Astrocyte of the cerebellum (primary cell): ENCODE measurements at places on chromosomes 7 and 10.

DNA sequence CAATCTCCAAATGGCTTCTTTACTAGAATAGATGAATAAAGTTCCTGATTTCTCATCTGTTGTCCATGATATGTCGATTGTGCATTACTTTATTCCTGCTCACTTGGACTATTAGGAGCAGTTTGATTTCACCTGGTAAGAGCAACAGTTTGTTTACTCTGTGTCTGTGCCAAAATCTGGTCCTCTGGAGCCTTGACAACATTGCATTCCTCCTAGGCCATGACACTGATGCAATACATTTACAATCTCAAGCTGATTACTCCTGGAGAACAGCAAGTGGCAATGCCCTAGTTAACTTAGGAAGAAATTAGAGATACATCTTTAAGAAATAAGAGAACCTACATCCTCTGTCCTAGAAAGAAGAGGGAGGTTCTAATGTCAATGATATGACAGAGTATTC, 71.8 kb downstream of the SGCE start:
- peak; percentile 12 for DNase-seq

DNA sequence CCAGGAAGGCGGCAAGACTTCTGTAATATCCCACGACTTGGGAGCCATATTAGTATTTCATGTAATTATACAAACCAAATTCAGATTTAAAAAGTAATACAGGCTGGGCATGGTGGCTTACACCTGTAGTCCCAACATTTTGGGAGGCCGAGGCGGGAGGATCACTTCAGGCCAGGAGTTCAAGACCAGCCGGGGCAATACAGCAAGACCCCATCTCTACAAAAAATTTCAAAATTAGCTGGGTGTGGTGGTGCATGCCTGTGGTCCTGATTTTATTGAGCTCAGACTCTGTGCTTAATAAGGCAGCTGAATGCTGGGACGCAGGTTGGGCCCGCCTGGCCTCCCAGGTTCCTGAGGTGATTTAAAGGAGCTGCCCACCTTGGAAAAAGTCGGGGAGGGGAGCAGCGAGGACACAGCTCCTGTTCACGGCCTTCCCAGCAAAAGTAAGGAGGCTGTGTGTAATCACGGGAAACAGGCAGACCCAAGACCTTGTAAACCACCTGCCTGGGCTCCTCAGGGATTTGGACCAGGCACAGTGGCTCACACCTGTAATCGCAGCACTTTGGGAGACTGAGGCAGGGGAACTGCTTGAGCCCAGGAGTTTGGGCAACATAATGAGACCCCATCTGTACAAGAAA, 93.0 kb upstream of the DNAAF5 start:
- DNase-seq, result no peak

DNA sequence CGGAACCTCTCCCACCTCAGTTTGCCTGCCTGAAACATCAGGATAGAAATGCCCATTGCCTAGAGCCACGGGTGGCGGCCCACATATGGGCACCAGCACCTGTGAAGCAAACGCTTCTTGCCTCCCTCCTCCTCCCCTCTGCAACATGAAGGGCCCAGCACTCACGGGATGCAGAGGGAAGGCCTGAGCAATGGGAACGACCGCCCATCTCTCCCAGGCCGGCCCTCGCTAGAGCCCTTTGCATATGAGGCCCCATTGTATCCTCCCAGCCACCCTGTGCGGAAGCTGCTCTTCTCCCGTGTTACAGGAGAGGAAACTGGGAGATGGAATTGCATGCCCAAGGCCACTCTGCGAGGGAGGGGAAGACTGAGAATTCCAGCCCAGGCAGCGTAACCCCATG, 88.2 kb downstream of the RGS10 start:
- DNase-seq, result no peak

- no peak for DNase-seq
Measured at GRCh38 chr10:32153931-32154330, 97.7 kb upstream of the KIF5B start.

DNA sequence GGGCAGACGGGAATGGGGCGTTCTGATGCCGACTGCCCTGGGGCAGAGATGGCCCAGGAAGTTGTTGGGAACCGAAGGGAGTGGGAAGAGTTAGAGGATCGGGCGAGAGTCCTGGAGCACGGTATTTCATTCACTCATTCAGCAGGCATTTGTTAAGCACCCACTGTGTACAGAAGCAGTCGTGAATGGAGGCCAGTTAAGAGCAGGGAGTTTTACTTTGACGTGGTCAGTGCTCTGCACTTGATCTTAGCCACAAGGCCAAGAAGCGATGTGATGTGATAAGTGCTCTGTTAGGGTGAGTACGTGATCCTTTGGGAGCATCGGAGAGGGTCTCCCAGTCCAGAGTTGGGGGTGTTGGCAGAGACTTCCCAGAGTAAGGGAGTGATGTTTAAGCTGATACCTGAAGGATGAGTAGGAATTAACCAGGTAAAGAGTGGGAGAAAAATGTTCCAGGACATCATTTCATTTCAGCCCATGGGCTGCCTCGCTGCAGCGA, 890 bp downstream of the ZFYVE27 start:
- no peak for DNase-seq

DNA sequence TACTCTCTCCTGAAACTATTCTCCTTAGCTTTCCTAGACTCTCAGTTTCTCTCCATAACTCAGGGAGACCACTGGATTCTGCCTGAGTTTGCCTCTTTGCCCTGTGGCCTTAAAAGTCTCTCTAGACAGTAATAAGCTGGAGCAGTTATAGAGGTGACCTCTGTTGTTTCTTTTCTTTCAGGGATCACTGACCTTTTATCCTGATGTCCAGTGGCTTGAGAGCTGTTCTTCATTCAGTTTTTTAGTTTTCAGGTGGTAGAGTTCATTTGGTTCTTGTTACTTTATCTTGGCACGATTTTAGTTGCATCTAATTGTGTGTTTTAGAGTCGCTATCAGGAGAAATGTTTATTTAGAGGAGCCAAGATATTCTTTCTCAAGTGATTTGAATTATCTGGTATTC, 37.7 kb downstream of the TAX1BP1 start:
- no peak for DNase-seq

GRCh38 chr10:103445767-103446567, 6.2 kb downstream of the CALHM2 start:
- no peak for DNase-seq

DNA sequence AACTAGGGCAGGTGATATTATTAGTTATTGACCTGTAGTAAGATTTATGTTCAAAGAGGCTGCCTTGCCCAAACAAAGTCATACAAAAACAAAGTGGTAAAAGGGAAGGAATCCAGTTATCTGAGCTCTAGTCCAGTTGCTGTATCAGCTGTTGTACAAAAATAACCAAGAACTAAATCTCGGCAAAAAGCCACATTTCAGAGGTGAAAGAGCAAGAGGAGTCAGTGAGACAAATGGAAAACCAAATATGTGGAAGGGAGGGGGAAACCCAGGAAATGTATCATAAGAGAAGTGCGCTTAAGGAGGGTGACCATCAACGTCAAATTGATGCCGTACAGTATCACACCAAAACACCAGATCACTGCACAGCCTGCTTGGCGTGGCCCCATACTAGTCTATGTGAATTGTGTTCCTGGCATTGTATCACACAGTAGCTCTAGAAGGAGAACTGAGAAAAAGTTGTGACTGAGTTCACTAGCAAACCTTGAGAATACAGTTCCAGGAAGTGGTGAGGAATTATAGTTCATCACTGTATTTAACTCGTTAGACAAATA, 6.4 kb downstream of the AGBL3 start:
- no peak for DNase-seq

DNA sequence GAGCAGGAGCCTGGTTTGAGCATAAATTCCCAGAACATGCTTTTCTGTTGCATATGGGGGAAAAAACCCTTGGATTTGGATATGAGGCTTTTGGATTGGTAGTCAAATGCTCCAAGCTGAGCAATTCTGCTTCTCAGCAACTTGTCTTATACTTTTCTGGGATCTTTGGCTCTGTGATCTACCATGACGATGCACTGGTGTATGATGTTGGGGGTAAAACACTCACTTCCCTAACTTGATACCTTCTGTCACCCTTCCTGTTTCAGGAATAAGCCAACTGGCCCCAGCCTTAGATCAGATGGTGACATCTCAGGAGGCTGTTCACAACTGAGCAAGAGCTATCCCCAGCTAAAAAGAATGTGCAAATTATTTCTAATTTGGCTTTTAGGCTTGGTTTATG, 13.1 kb upstream of the CPA4 start:
- no peak for DNase-seq

DNA sequence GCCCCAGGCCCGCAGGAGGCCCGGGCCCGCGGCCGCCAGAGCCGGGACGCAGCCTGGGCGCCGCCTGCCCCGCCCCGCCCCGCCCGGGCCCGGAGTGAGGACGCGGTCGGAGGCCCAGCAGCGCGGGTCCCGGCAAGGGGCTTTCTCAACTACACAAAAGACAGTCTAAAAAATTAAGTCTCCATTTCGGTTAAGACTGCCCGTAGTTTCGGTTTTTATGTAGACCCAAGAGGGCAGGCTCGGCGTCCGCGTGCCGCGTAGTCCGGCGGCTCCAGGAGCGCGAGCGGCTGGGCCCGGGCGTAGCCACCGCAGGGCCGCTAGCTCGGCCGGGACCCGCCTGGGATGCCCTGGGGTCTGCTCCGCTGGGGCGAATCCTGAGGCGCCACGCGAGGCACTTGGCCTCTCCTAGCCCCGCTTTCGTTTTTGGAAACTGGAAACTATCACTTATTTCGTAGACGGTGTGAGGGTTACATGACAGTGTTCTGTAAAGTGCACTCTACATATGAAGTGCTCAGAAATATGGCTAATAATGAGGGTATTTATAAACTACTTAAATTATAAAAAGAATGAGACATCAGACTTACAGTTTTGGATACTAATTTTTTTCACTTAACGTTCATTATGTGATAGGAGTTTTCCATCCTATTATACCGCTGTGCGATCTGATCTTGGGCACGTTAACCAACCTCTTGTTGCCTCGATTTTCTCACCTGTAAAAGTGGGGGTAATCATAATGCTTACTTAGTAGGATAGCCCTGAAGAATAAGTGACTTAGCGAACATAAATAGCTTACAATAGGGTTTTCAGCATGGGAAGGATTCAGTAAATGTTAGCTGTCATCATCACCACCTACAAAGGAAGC, 573 bp downstream of the BLVRA start:
- peak; percentile 13 for DNase-seq

- no peak for DNase-seq
Measured at GRCh38 chr7:32892521-32893206, 1.1 kb upstream of the KBTBD2 start.

GRCh38 chr7:30091491-30091912, 43.3 kb upstream of the MTURN start:
- peak; percentile 44 for DNase-seq

DNA sequence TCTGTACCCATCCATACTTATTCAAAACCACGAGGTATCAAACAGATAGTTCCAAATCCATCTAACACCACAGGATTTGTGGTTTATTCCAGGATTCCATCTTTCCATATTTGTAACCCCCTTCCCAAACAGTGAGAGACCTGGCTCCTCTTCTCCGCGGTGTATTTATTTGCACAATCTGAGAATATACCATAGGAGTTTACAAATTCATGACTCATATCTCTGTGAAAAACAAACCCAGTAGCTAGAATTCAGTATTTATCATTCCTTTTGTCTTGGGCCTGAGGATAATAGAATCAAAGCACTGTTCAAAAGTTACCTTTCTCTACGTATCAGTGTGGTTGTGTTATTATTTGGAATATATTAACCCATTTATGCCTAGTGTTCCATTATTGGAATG, 31.9 kb downstream of the PDSS1 start:
- DNase-seq, result no peak

- no peak for DNase-seq
Measured at GRCh38 chr10:124641282-124642087, 102.7 kb downstream of the FAM53B start.

- peak; percentile 60 for DNase-seq
Measured at GRCh38 chr7:23347682-23348180, 48.6 kb downstream of the MALSU1 start.

DNA sequence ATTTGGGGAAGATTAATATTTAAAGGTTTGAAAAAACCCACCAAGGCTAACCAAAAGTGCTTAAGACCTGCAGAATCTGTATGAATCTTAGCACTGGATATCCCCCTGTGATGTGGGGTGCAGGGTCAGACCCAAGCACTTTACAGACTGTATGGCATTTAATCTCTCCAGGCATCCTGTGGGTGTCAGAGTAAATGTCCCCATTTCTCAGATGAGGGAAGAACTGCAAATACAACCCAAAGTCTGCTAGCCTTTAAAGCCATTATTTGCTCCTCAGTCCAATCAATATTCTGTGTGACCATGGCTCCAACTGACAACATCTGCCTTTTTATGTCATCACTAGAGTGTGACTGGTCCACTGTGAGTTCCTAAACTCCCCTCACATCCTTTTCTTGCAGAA, 10.0 kb upstream of the MBL2 start:
- no peak for DNase-seq

- DNase-seq, result no peak
Measured at GRCh38 chr10:9709849-9710248, 1307.8 kb upstream of the CELF2 start.

DNA sequence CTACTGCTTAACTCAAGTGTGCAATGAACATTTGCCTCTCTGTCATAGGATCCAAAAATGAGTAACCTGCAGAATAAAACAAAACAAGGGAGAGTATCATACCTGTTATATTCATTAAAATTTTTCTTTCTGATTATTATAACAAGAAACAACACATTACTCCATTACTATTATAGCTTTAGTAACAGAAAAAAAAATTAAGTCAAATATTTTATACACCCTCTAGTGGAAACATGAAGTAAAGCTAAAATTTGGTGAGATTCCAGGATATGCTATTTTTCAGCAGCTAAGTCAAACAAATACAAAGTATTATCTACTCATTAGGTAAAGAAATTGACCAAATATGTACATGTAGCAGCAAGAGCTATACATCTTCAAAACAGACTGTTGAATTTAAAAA, 56.3 kb downstream of the PDZD8 start:
- no peak for DNase-seq

- DNase-seq, result no peak
Measured at GRCh38 chr10:69963835-69964710, 88.6 kb upstream of the MACROH2A2 start.

- no peak for DNase-seq
Measured at GRCh38 chr10:124025660-124026588, 67.5 kb downstream of the CHST15 start.

DNA sequence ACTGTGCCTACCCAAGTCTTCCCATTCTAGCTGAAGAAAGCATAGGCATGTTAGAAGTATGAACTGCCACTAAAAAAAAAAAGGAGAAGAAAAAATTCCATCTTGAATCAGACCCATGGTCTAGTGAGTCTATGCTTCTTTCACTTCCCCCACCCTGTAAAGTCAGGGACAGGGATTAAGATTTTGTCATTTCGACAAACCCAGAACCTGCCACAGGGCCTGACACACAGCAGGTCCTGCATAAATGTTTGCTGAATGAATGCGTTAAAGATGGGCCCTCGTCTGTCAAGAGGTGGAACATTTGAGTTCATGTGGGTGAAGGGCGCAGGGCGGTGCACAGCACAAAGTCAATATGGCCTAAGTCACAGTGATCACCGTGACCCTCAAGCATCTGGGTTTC, 4.9 kb downstream of the HIPK2 start:
- DNase-seq, result no peak

DNA sequence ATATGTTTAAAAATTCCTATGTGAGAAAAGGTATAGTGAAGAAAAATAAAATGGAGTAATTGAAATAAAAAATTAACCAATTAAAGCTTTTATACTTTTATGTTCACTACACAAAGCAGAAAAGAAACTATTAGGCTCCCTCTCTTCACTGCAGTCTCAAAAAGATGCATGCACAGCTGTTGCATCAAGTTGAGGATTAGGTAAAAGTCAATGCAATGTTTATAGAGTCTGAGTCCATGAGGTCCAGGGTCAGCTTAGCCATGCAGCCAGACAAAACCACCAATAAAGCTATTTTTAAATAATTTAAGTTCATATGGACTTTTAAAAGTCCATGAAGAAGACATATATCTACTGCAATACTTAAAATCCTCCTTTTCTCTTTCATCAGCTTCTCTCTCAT, 31.1 kb upstream of the ING3 start:
- DNase-seq, result no peak
